Stimulated activated CD8-positive, alpha-beta memory T cell treated with anti-CD3 and anti-CD28 coated beads, Interleukin-2, amount 100 ng/mL, for 1 hour (primary cell): ENCODE measurements at places on chromosomes 3 and 15.

- no peak for DNase-seq
These were observed 53.9 kb upstream of the TASOR start for GRCh38 chr3:56737006-56737405.

DNA sequence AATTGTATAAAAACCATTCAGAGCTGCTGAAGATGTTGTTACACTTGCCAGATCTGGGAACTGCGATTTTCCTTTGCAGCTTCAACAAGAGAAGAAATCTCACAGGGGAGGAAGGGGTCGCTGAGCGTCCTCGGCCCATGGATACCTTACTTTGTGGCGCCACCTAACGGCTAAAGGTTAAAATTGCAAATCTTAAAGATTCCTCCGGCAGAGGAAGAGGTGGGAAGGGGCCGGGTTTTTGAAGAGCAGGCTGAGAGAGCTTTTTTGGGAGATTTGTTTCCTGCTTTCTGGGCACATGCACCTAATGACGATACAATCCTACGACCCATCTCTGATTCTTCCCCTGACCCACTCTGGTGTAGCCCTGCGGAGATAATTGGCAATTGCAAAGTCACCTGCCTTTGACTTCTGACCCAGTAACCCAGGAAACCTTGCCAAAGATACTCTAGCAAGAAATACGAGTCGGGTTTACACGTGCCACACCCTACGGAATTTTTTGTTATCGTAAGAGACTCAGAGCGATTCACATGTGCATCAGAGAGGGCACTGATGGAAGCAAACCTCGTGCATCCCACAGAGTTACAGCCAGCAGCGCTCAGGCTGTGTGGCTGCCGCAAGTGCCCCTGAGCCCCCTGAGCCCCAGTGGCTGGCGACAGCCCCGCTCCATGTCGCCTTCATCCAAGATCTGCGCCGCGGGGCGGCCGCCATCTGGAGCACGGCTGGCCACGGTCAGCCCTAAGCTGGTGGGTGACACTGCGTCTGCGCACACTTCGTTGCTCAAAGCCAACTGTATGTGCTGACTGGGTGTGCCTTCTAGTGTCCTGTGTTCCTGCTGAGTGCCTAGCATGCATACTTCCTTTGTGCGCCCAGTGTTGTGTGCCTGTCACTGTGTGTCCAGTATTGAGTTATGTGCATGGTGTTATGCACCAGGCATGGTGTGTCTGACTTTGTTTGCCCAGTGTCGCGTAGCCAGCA, 55.2 kb upstream of the CHRNA7 start:
- DNase-seq, result no peak

- DNase-seq, result no peak
These were observed 35.0 kb downstream of the ALCAM start for GRCh38 chr3:105401691-105402149.

DNA sequence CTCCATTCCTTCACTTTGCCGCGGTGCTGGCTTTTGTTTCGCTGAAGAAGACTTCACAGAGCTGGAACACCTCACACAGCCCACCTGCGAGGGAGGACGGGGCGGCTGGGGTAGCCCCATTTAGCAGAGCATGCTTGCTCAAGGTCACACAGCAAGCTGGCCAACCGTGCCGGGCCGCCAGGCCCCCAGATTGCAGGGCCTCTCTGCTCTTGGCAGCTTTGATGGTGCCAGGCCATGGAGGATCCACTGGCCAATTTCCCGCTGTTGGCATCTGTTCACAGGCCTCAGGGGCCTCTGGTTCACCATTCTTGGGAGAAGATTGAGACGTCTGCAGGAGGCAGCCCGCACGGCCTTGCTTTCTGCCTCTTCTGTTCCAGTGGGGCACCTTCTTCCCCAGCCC, 77.9 kb upstream of the LINGO1 start:
- no peak for DNase-seq

- no peak for DNase-seq
These were observed 589.3 kb upstream of the KCNMB2 start for GRCh38 chr3:177946936-177947335.

- no peak for DNase-seq
These were observed 160.5 kb upstream of the NSMCE3 start for GRCh38 chr15:29430124-29430523.

DNA sequence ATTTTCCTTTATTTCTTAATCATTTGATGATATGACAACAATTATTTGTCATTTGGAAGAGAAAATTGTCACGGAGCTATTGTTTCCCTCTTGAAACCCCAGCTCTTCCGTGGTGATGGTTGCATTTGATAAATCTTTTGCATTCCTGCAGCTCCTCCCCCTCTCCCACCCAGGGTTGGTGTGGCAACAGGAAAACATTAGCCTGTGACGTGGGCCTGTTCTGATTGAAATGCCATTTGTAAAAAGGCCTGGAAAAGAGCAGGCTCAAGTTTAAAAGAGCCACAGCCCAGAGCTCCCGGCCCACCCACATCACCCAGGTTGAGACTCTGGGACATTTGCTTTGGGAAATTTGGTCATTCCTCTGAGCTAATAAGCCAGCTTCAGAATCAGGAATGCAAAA, 282.5 kb downstream of the RPLP1 start:
- DNase-seq, result no peak

DNA sequence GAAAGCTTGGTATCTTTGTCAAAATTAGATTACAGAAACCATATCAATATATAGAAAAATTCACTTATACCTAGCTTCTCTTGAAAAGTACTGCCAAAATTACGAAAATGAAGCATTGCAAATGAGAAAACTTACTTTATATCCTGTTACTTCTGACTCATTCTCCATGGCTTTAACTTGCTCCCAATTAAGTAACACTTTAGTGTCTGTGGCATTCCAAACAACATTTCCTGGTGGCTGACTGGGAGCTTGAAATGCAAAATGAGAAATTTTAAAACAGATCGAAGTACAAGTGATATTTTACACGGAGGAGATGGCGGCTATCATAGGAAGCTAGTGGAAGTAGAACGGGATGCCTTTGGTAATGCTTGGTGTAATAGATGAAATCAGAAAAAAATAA, 347.3 kb downstream of the CNTN3 start:
- no peak for DNase-seq

- DNase-seq, result no peak
These were observed 542 bp upstream of the MEIS2 start for GRCh38 chr15:37100966-37101215.

GRCh38 chr3:146594843-146595482, 10.2 kb downstream of the PLSCR5 start:
- DNase-seq, result no peak

DNA sequence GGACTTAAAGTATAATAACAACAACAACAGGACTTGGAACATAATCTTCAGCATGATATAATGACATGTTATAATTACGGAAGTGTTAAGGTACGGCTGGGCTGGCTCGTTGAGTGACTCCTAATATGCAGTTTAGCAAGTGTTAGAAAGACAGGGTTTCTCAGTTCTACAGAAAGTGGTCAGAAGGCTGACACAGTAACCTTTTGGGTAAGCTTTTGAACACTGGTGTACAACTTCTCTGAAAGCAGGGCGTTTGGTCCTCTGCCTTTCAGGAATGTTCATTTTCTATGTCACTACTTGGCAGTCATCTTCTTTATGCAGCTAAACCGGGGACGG, 133.3 kb upstream of the SLC2A2 start:
- DNase-seq, result no peak

DNA sequence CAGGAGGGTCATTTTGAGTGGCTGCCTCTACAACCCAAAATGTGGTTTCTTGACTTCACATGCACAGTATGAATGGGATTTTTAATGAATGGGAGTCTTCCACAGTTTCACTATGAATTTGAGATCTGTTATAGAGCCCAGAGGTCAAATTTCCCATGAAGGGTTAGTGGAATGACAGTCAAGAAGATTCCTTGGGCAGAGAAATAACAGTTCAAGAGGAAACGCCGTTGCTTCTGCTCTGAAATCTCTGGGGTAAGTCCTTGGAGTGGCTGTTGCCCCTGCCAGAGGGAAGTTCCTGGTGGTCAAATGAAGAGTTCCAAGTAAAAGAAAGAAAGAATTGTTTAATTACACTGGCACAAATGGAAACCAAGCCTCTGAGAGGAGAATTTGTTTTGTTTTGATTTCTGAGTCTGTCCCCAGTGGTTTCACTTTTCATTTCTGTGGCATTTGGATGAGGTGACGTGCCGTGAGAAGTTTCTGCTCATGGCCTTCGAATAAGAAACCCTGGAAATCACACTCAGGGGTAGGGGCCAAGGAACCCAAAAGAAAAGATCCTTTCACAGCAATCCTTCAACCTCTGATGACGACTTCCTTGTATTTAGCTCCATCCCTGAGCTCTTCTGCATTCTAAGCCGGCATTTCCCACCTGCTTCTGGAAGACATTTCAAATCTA, 77.5 kb upstream of the IL12A start:
- DNase-seq, result no peak

GRCh38 chr3:100681496-100681895, 27.8 kb upstream of the TFG start:
- no peak for DNase-seq

DNA sequence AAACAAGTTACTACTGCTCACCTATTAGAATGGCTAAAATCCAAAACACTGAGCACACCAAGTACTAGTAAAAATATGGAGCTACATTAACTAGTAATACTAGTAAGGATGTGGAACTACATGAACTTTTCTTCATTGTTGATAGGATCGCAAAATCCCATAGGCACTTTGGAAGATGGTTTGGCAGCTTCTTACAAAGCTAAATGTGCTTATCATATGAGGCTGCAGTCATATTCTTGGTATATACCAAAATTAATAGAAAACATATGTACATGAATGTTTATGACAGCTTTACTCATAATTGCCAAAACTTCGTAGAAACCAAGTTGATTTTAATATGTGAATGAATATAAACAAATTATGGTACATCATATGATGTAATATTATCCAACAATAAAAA, 366.8 kb upstream of the KCNMB2 start:
- DNase-seq, result no peak

DNA sequence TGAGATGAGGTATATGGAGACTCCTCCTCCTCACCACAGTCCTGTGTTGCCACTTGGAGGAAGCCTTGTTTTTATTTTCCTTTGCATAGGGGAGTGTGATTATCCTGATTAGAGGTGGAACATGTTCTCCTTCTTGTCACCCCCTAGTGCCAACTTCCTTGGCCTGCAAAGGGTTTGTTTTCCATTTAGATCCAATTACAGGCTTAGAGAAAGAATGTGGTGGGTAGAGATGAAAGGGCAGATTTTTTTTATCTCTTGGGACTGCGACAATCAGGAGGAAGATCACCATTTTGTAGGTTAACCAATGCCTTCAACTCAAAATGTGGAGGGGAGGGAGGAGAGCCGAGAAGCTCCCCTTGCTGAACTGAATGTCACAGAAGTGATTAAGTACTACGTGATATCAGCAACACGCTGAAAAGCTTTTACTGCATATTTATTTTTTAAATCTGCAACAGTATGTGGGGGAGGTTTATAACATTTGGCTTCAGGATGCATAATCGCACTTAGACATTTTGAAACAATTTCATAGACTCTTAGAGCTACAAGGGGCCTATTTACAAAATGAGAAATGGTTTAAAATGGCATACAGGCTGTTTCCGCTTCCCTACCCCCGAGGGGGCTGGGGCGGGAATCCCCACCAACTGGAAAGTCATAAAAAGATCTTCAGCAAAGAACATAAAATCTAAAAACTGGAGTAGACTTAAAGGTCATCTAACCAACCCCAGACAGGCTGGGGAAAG, 2.4 kb downstream of the LMCD1 start:
- no peak for DNase-seq

GRCh38 chr3:52144034-52144795, 10.0 kb downstream of the POC1A start:
- peak; percentile 68 for DNase-seq

GRCh38 chr3:115550285-115550761, 73.0 kb upstream of the GAP43 start:
- DNase-seq, result no peak

DNA sequence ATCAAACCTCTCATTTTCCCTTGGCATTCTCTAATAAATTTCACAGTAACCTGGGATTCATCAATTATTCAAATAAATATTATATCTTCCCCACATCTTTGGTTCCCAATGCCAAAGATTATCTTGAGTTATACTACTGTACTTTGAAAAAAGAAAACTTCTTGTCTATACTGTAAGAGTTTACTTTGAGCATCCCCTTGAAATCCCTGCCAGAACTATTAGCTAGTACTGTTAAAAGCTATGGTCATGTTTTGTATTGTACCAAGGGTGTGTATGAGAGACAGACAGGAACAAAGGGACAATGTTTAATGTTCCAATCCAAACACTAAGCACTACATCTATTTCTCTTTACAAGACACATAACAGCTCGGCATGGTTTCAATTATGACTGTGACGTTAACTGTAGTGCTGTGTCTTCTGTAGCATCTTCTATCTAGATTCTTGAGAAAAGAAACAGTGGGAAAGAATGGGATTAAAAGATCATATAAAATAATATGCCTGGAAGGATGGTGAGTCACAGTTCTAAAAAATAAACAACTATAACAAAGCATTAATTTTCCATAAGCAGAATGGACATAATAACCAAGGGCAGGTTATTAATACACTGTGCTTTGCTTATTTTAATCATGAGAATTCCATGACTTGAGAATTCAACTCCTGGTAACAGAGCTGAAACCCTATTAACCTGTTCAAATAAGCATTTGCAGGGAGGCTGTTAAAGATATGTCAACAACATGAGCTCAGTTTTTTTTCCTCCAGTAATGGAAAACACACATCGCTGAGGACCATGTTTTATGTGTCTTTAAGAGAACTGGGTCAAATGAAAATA, 71.1 kb downstream of the ALDH1A2 start:
- DNase-seq, result no peak

DNA sequence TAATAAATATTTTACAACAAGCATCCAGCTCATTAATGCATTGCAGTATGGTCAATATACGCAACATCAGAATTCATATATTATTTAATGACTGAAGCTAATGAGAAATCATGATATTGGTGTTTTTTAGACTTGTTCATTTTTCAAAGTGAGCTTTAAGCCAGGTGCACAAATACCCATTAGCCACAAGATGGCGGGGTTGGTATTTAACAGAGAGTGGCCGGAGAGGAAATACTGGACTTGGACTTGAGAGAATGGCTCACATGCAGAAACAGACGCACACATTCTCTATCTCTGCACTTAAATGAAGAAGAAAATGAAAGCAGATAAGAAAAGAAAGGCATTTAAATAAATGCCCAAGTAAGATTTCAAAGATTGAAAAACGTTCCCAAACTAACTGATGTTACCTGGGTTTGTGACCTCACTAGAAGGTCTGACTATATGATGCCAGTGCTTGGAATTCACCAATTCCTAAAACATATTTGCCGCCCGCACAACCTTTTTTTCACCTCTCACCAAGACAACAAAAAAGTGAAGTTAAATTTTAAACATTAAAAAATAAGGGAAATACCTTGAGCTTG, 21.2 kb upstream of the CRBN start:
- no peak for DNase-seq

- DNase-seq, result no peak
These were observed 19.9 kb downstream of the NR2C2 start for GRCh38 chr3:14967285-14967684.

- no peak for DNase-seq
These were observed 49.6 kb upstream of the TLE3 start for GRCh38 chr15:70147178-70147760.

- DNase-seq, result no peak
These were observed 16.3 kb upstream of the RAB7A start for GRCh38 chr3:128709506-128710210.

DNA sequence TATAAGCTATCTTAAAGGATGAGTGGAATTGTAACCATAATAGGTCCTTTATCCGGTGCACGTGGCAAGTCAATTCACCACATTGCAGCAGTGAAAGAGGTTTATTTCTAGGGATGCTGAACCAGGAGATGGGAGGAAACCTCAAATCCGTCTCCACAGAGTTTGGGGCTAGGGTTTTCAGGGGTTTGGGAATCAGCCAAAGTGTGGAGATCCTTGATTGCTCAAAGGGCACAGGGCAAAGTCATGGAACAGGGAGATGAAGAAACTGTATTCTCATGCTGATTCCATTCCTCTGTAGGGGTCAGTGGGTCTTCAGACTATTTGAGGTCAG, 7.2 kb upstream of the RAF1 start:
- DNase-seq, result no peak
